ENCODE measurements at places on chromosomes 2 and 18. TPM values are rescaled to one million over a fixed set of nuclear protein-coding genes. Genes with fewer than 3 reads are reported as not detected.

TXNDC9 gene
- 19.8 TPM for total RNA-seq

PRKAG3 gene
- not detected for total RNA-seq

DNA sequence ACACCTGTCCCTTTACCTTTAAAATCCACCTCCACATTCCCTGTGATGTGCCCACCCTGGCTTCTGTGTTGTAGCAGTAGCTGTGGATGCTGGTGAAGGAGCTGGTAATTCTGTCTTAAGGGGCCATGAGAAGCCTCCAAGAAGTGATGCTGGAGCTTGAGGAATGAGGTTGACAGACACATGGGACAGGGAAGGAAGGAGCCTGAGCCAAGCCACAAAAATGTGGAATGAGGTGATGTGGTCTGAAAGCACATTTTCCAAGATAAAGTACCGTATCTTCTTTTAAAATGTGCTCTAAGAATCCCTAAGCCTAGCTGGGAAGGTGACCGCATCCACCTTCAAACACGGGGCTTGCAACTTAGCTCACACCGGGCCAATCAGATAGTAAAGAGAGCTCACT is 31.2 kb downstream of the VWA3B start:
- no peak for DNase-seq

TCF23 gene
- 0.16 TPM for total RNA-seq

DNA sequence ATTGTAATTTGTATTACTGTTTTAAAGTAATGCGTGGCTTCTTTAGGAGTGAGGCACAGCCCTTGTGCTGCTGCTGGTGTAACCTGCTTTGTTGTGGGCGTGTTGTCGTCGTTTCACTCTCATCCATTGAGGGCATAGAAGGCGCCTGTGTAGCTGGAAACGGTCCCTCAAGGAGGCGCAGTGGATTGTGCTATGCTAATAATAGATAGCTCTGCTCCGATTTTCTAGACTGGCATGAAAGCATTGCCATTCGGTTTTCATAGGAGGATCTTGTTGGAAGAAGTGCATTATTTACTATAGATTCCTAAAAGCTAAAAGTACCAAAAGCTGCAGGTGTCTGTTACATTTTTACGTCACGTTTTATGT is 17.9 kb downstream of the RAB12 start:
- DNase-seq: no peak

DNA sequence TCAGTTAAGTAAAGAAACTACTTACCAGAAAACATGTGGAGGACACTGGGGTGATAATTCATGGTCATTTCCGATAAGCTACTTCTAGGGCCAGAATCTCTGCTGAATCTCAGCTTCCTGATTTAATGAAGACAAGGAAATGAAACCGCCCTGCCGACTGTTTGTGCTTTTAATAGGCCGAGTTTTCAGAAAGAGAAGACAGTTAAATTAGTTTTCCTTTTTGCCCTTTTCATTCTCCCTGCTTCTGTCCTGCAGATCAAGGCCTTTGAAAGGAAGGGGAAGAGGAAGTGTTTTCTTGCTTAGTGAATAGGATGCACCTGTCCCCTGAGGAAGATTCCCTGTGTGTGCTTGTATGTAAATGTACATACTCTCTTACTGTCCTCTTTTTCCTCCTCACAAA is 126.6 kb downstream of the SH3RF3 start:
- no peak for DNase-seq
